ENCODE measurements at places on chromosomes 16 and 17.
A peak's percentile ranks its signal among the peaks of the same experiment; 100 is the strongest.

DNA sequence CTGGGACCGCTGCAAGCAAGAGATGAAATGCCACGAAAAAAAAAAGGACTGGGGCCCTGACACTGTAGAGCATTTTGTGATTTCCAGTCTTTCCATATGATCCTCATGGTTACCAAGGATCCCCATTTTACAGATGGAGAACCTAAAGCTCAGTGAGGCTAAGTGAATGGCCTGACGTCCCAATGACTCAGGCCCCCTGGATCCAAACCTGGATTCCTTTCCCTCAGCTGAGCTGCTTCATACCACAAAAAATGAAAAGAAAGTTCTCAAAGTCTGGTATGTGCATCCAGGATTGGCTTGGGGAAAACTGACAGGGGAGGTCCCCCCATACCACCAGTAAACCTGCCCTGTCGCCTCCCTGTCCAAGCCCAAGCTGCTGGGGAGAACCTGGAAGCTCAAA lies 80.5 kb downstream of the TEX14 start:
- DNase-seq = no peak

GRCh38 chr16:14013145-14013570 lies 58.0 kb upstream of the MRTFB start:
- no peak for DNase-seq

DNA sequence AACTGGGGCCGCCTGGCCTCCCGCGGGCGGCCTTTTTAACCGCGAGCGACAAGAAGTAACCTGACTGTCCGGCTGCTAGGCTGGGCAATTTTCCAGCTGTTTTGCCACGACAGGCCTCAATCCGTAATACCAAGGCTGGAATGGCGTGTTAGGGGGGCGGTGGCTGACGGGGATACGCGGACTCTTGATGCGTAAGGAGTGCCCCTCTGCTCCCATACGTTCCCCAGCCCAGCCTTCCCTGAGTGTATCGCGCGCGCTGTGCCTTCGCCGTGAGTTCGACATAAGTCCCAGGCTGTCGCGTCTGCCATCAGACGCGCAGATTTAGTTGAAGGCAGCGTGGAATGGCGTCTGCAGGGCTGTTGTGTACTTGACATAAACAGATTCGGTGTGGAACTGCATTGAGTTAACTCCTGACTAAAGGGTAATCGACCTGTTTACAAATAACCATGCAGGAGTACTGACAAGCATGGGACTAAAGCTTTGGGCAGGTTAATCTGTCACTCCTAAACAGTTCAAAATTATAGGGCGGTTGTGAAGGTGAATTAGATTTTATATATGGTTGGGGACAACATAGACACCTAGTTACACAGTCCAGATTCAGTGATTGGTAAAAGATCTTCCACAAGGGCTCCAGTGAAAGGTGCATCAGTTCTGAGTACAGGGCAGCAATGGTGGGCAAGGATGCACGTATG lies 16.6 kb upstream of the ERN1 start:
- DNase-seq = peak; percentile 58

GRCh38 chr16:57013229-57013628 lies 23.9 kb downstream of the NLRC5 start:
- no peak for DNase-seq

GRCh38 chr17:79771276-79771675 lies 6.7 kb upstream of the CBX2 start:
- DNase-seq = no peak

DNA sequence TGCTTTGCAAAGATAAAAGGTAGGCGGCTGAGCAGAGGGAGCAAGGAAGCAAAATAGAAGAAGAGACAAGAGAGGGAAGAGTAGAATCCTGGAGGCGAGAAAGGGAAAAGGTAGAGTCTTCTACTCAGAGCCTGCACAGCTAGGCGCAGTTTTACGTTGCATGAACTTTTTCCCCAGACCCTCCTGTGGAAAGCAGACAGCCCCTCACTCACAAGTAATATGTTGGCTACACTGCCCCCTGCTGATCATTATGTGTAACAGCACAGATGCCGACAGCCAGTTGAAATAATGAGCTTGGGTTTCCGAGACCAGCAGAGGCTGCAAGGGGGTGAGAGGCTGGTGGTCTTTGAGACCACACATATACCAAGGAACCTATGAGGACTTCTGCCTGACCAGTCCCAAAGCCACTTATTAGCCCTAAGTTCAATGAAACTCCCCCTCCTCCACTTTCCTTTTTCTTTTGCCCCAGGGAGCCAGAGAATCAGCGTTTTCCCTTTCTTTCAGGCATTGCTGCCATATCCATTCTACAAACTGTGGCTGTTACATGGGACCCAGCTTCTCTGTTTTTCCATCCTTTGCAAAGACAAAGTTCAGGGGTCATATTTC lies 22.5 kb upstream of the CMTR2 start:
- DNase-seq = no peak

DNA sequence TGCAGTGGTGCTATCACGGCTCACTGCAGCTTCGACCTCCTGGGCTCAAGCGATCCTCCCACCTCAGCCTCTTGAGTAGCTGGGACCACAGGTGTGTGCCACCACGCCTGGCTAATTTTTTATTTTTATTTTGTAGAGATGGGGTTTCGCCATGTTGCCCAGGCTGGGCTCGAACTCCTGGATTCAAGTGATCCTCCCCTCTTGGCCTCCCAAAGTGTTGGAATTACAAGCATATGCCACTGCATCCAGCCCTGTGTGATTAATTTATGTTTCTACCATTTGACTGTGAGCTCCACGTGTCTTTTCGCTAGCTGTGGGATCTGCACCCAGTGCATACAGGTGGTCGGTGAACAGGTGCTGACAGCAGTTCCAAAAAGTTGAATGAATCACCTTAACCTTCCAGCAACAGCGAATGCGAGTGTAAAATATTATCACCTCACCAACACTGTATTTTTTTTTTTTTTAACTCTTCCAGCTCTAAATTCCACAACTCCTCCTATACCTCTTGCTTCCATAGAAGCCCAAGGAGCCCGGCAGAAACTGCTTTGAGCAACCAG lies 484 bp upstream of the NUDT7 start:
- no peak for DNase-seq

- DNase-seq = no peak
These were observed 975 bp downstream of the SNX29 start for GRCh38 chr16:11977376-11978041.

GRCh38 chr17:48283411-48283810 lies 146.6 kb downstream of the SKAP1 start:
- no peak for DNase-seq

GRCh38 chr17:31558748-31559583 lies 167.5 kb downstream of the RAB11FIP4 start:
- DNase-seq = peak; percentile 65

GRCh38 chr17:61492759-61493526 lies 40.7 kb downstream of the TBX4 start:
- DNase-seq = no peak

GRCh38 chr17:2174468-2175293 lies 119.8 kb downstream of the HIC1 start:
- no peak for DNase-seq

DNA sequence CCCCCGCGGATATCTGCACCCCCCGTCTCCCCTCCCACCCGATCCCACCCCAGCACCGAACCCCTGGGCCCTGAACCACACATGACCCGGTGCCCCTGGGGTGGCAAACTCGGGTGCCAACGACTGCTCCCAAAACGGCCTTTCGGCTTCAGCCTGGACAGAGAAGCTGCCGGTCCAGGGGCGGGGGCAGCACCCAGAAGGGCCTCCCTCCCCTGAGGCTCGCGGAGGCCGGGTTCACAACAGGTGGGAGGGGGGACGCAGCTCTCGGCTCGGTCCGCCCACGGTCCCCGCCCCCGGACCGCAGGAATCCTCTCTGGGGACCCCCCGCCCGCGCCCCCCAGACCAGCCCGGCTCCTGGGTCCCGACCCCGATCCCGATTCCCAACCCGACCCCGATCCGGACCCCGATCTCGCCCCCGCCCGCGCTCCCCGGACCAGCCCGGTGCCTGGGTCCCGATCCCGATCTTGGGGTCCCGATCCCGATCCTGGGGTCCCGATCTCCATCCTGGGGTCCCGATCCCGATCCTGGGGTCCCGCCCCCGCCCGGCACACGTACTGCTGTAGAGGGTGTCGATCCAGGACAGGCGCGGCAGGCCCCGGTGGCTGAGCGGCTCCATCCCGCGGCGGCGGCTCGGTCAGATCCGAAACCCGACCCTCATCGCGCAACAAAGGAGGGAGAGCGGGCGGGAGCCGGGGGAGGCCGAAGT lies 516 bp downstream of the ABR start:
- DNase-seq = no peak

- no peak for DNase-seq
These were observed 6.6 kb upstream of the IGFBP4 start for GRCh38 chr17:40436636-40437035.

DNA sequence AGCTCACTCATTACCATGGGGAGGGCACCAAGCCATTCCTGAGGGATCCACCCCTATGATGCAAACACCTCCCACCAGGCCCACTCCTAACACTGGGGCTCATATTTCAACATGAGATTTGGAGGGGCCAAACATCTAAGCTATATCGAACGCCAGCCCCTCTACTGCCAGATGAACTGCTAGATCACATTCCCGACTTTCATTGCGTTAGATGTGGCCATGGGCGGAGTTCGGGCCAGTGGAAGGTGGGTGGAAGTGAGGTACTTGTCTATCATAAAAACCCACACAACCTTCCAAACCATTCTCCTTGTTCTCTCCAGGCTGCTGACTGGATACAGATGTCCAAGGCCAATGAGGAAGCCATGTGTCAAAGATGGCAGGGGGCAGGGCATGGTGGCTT lies 27.0 kb upstream of the ANKRD40CL start:
- DNase-seq = no peak

GRCh38 chr16:48231727-48232492 lies 12.2 kb upstream of the LONP2 start:
- DNase-seq = peak; percentile 22

GRCh38 chr16:30049871-30050270 lies 15.7 kb upstream of the ALDOA start:
- DNase-seq = no peak

DNA sequence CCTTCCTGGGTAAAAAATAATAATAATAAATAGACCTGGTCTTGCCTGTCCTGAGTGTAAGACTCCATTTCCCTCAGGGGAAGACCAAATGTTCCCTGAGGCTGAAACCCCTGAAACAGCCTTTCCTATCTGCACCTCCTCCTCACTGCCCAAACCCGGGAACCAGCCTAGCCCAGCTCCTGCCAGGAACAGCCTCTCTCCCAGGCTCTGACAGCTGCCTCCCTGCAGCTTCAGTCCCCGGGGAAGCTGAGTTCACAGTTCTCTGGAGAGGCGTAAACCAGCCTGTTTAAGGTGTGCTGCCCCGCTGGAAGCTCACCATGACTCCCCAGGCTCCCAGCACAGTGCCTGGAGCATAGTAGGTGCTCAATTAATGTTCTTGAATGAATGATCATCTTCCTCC lies 7.3 kb upstream of the CDT1 start:
- DNase-seq = no peak

GRCh38 chr16:13517841-13518240 lies 402.1 kb upstream of the ERCC4 start:
- no peak for DNase-seq

DNA sequence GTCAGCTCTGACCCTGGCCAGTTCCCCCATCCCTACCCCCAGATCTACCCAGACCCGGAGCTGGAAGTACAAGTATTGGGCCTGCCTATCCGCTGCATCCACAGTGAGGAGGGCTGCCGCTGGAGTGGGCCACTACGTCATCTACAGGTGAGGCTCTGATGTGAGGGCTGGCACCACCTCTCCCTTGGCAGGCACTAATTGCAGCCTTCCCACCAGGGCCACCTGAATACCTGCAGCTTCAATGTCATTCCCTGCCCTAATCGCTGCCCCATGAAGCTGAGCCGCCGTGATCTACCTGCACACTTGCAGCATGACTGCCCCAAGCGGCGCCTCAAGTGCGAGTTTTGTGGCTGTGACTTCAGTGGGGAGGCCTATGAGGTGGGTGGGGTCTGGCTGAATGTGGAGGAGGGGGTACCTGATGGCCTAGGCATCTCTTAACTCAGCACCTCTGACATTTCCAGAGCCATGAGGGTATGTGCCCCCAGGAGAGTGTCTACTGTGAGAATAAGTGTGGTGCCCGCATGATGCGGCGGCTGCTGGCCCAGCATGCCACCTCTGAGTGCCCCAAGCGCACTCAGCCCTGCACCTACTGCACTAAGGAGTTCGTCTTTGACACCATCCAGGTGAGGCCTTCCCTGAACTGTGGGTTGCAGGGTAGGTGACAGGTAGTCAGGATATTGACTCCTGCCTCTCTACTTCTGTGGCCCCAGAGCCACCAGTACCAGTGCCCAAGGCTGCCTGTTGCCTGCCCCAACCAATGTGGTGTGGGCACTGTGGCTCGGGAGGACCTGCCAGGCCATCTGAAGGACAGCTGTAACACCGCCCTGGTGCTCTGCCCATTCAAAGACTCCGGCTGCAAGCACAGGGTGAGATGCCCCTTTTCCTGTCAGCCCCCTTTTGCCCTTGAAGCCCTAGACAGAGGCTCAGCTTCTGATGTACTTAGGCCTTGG lies 4.3 kb downstream of the TRAF4 start:
- no peak for DNase-seq

DNA sequence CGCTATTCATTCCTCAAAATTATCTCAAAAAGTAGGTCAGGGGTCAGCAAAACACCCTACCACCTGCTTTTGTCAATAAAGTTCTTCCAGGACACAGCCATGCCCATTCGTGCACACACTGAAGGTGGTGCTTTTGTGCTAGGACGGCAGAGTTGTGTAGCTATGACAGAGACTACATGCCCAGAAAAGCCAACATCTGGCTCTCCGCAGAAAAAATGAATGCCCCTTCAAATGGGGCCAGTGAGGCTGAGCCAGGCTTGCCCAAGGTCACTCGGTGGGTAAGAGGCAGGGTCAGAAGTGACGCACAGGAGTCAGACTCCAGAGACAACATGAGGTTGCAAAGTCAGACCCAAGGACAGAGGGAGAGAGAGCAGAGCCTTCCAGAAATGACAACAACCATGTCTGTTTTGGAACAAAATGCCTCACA lies 200.1 kb downstream of the XYLT1 start:
- no peak for DNase-seq

DNA sequence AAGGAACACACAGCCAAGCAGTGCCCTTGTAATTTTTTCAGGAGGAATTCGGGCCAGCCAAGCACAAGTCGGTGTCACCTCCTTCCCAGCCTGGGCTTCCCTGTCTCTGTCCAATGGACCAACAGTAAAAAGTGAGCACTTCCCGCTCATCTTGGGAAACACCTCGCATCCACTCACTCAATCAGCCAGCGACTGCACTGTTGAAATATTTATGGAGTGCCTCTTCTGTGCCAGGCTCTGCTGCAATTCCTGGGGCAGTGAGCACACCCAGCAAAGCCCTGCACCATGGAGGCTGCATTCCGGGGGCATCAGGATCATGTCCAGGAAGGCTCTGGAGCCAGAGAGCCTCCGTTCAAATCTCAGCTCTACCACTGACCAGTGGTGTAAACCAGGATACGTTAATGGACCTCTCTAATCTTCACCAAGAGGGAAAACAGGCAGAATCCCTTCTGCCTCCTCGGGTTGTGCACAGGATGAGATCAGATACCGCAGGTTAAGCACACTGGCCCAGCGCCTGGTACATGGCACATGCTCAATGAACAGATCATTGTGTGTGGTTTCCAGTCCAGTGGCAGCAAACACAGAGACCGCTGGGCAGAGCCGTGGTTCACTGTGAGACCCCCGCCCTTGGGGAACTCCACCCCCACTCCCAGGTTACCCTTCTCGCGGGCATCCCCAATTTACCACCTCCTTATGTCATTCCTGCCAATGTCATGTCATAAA lies 194.3 kb downstream of the ZNF423 start:
- DNase-seq = no peak

- DNase-seq = no peak
These were observed 3.0 kb downstream of the BTBD17 start for GRCh38 chr17:74358697-74359096.

All from CD4-positive, alpha-beta T cell treated with Interferon alpha-2 for 1 hour (primary cell).